ENCODE measurements at places on chromosomes 5 and 9.

GRCh38 chr5:1152771-1153282 lies 41.0 kb upstream of the SLC12A7 start:
- no peak for DNase-seq

DNA sequence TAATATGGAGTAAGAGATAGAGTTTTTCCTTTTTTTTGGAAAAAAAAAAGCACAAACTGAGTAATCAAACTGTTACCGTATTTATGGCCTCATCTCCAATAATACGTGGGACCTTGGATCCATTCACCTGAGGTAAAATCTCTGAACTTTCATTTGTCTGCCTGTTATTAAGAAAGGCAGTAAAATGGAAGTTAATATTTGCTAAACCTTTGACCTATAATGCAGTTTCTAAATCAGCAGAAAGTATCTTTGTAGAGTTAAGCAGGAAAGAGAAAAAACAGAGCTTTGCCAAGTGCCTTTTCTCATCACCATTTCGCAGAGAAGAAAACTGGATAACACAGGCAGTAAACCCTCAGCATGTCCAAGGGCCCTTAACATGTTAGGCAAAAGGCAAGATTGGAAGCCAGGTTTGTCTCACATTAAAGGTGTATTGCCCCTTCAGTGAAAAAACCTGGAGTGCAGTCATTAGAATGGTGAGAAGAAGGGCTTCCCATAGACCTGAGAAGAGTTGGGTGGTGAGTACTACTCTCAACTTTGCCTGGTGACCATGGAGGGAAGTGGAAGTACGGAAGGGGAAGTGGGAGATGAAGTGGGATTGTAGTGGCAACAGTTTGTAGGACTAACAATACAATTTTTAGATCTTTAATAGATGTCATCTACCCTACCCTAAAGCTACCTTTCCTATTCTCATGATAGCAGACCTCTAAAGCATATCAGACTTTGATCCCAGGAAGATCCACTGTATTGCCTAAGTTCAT lies 65.4 kb upstream of the GRAMD2B start:
- DNase-seq, result no peak

DNA sequence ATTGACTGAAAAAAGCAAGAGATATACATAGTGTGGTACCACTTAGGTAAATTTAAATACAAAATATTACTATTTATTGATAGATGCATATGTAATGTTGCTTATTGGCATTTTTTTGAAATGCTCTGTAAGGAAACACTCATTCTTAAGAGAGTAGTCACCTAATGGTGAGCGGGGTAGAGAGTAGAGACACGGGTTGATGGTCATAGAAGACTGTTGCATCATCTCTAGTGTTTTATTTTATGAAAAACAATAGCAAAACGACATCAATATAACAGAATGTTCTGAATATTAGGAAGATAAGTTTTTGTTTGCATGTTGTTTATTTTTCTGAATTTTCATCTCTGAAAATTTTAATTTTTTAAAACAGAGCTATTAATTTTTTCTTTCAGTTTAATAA lies 4.0 kb downstream of the SRP19 start:
- no peak for DNase-seq

DNA sequence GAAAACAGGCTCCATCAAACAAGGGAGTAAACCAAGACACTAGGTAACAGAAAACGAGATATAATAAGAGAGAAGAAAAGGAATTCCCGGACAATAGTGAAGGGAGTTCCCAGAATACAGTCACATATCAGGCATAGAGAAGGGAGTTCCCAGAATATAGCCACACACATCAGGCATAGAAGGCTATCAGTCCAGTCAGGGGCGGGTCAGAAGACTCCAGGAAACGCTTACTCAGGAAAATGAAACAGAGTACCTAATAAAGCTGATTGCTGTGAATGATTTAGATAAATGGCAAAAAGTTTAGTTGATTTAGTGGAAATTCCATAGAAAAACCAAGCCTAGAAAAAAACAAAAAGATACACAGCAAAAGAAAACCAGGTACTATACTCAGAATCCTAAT lies 4.9 kb downstream of the TOMM5 start:
- no peak for DNase-seq

GRCh38 chr9:123637945-123638634 lies 282.1 kb downstream of the CRB2 start:
- no peak for DNase-seq

- no peak for DNase-seq
Observed at GRCh38 chr9:99369327-99369722, 147.2 kb downstream of the SEC61B start.

DNA sequence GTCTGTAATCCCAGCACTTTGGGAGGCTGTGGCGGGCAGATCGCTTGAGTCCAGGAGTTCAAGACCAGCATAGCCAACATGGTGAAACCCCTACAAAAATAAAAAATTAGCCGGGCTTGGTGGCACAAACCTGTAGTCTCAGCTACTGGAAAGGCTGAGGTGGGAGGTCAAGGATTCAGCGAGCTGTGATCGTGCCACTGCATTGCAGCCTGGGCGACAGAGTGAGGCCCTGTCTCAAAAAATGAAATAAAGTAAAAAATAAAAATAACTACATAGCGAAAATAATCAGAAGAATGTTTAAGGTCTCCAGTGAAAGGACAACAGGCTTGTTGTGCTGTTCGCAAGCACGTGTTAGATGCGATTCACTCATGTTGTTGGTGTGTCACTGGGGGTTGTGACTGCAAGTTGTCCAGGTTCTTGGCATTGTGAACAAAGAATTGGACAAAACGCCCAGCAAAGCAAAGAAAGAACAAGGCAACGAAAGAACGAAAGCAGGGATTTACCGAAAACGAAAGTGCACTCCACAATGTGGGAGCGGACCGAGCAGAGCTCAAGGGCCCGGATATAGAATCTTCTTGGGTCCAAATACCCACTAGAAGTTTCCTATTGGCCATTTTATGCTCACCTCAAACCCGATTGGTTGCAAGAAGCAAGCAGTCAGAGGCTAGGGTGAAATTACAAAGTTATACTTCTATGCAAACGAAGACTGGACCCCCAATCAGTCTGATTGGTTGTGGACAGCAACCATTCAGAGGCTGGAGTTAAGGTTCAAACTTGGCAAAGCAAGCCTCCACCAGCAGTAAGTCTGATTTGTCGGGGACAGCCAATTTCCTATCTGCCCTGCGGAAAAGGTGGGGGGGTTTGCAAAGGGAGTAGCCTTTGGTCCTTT lies 844 bp upstream of the MCCC2 start:
- DNase-seq, result no peak

DNA sequence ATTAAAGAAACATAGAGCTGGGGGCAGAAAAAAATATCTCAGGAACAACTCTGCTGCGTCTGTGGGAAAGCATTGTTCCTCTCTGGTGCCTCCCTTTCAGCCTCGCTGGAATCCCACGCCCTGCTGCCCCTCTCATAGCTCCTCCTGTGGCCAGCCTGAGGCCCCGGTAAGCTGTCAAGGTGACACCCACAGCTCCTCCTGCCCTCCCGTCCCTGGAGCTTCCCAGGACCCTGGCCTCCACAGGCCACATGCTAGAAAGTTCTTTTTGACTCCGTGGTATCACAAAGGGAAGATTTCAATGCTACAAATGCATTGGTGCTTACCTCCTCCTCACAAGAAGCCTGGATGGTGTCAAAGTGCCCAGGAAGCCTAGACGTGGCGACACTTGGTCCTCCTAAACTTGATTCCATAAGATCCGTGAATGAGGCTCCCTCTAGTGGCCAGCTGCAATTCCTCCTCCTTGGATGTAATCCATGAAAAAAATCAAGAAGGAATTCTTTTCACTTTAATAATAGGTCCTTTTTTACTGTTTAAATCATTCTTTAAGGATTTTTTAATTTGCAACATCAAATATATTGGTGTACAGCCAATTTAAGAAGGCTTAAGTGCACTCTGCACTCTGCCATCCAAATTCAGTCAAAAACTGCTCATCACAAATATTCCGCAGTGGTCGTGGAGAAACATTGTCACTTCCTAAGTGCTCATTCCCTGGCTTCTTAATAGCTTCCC lies 104.9 kb downstream of the CFAP90 start:
- DNase-seq, result peak; percentile 19

All from T follicular helper cell (primary cell).